ENCODE measurements at places on chromosomes 1 and 21.

GRCh38 chr1:31576201-31576669 is at the start of gene TINAGL1:
TSS of gene TINAGL1 (plus strand) at chr1:31576515. CDS start at chr1:31577149, 634 bp downstream.
- no peak for DNase-seq

DNA sequence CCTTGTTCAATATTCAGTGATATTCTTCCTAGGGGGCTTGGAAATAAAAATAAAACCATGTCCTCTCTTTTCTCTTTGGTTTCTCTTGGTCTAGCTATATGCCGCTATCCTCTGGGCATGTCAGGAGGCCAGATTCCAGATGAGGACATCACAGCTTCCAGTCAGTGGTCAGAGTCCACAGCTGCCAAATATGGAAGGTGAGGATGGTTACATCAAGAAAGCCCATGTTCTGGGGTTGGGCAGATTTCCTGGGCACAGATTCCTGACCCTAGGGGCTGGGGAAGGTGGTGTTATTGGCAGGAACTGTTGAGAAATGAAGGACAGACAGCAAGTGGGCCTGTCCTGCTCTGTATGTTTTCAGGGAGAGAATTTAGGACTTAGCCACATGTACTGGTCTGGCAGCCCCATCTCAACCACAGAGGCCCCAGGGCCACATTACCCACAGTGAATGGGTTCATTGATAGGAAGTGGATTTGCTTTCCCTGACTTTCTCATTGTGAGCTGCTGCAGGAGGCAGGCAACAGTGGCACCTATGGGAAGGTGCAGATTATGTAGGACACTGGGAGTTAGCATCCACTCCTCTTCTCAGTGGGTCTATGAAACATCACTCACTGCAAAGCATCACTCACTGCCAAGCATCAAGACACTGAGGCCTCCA is 37.4 kb upstream of the HSD17B7 start:
- no peak for DNase-seq

- no peak for DNase-seq
These were observed 1.0 kb upstream of the HJV start for GRCh38 chr1:146022403-146023127.

GRCh38 chr1:18751425-18751824 is 108.0 kb downstream of the TAS1R2 start:
- no peak for DNase-seq

GRCh38 chr1:82279241-82279640 is 478.5 kb downstream of the ADGRL2 start:
- DNase-seq: no peak

GRCh38 chr1:52862666-52863458 is 20.3 kb downstream of the ZYG11A start:
- DNase-seq: no peak

GRCh38 chr1:155080312-155081228 is 1.9 kb downstream of the EFNA3 start:
- DNase-seq: no peak

DNA sequence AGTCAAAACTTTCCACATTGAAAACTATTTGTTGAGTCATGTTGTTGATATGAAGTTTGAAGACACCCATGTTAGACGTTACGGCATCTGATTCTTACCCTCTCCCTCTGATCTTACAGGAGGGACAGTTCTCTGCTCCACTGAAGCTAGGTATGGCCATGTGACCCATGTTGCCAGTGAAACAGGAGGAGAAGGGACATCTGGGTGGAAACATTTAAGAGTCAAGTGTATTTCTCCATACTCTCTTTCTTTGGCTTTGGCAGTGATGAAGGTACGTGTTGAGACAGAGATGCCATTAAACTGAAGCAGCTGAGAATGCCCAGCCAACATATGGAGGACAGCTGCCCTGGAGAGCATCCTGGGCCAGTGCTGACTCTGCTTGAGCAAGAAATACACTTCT is 198.4 kb upstream of the PTGFR start:
- no peak for DNase-seq

GRCh38 chr1:9717193-9718005 is 65.9 kb downstream of the PIK3CD start:
- no peak for DNase-seq

DNA sequence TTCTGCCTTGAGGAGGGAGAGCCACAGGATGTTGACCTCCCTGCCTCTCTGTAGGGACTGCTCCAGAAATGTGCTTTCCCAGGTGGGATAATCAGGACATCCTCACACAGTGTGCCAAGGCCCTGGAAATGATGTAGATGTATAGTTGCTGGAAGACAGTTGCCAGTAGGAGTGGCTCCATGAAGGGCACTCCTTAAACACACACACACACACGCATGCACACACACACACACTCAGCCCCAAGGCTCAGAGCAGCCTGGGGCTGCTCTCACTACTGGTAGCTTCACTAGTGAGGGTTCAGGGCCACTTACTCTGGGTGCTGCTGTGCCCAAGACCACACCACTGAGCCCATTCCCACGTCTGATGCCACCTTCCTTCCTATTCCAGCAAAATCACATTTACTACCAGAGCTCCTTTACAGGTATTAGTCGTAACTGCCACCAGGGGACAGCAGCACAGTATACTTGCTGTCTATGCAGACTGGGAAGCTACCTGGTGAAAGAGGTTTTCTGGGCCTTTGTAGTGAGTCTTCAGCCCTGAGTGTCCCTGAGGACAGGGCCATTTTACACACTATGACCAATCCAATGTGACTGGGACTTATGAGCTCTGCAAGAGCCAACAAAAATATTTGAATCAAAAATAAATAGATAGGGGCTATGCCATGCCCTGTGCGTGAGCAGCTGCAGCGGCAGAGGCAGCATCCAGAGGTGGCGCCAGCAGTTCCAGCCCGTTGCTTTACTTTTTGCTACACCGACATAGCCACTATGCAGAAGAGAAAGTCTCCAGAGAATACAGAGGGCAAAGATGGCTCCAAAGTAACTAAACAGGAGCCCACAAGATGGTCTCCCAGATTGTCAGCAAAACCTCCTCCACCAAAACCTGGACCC is 15.0 kb downstream of the CRNN start:
- no peak for DNase-seq

GRCh38 chr1:164577291-164577690 is 18.3 kb downstream of the PBX1 start:
- DNase-seq: no peak

DNA sequence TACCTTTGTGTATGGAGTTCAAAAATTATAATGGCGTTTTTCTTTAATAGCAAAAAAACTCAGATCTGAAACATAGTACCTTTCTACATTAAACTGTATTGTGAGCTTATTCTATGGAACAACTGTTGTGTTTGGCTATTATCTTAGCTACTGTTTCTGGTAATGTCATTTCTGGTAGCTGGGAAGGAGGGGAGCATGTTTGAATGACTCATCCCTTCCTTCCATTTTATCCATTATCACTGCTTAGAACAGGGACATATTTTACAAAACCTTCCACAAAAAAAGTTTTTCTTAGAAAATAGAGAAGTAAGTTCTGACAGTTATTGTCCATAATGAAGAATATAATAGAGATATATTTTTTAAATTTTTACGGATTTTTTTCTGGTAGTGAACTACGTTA is 128.3 kb downstream of the NRDC start:
- DNase-seq: no peak

DNA sequence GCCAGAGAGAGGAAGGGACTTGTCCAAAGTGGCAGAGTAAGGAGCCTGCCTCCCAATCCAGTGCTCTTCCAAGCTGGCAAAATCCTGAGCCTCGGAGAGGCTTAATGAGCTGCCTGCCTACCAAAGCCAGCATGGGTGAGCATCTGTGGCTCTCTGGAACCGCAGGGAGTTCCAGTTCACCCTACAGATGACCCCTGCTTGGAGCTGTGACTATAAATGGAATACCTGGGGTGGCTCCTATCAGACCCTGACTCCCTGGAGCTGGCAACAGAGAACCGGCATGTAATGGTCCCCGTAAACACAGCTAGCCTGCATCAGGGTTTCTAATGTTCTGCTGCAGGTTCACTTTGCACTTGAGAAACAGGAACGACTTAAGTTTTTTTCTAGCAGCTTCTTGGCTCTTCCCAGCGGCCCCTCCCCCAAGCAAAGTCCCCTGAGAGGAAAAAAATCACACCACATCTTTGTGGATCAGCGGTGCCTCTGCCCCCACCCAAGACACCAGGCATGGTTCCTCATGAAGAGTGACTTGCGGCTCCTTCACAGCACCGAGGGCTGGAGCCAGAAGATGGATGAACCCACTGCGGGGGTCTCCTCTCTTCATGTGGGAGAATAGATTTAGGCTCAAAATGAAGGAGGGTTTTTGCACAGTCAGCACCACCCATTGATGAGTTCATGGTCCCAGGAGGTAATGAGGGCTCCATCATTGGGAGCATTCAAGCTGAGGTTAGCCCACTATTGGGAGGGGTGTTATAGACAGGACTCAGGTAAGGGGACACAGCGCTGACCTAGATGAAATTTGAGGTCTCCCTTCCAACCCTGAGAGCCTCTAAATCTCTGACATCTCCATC is 79.0 kb downstream of the SYT2 start:
- no peak for DNase-seq

- no peak for DNase-seq
These were observed 10.0 kb upstream of the LRRC3 start for GRCh38 chr21:44445145-44445812.

DNA sequence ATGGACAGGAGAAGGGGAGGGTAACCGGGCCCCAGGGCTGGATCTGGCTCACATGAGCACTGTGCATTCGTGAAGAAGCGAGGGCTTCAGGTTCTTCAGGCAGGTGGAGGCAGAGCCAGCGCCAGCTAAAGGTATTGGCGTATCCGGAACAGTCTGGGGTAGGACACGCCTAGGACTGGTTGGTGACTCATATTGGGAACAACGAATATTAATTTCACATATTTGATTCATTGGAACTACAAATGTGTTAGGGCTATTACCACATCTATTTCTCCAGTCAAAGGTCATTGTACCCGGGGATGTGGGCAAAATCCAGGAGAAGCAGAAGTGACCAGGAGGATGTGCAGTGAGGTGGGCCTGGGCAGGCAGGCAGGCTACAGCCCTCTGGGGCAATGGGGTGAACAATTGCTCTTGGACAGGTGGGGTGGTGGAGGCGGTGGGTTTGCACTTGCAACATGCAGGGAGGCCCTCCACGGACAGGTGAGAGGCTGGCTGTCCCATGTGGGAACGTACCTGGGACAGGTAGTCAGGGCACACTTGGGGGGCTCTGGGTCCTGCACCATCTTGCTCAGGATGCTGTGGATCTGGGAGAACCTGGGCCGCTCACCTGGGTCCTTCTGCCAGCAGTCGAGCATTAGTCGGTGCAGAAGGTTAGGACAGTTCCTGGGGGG is 26.7 kb downstream of the CDCA8 start:
- no peak for DNase-seq

GRCh38 chr1:209030454-209031167 is 552.9 kb upstream of the CAMK1G start:
- no peak for DNase-seq

GRCh38 chr1:219902951-219903350 is 25.4 kb downstream of the SLC30A10 start:
- no peak for DNase-seq

- no peak for DNase-seq
These were observed 790 bp upstream of the TSNAX start for GRCh38 chr1:231527586-231528171.

GRCh38 chr21:46503922-46504550 is 45.3 kb downstream of the DIP2A start:
- DNase-seq: no peak

- no peak for DNase-seq
These were observed 22.0 kb upstream of the ZBTB18 start for GRCh38 chr1:244029124-244029523.
